Activated CD4-positive, alpha-beta T cell treated with anti-CD3 and anti-CD28 coated beads, Interleukin-2, amount 10 ng/mL, durations not matched to agents 24 days and 14 days (primary cell): ENCODE measurements at places on chromosomes 16 and 17. TPM values are rescaled to one million over a fixed set of nuclear protein-coding genes. Genes with fewer than 3 reads are reported as not detected.
A peak's percentile ranks its signal among the peaks of the same experiment; 100 is the strongest.

DNA sequence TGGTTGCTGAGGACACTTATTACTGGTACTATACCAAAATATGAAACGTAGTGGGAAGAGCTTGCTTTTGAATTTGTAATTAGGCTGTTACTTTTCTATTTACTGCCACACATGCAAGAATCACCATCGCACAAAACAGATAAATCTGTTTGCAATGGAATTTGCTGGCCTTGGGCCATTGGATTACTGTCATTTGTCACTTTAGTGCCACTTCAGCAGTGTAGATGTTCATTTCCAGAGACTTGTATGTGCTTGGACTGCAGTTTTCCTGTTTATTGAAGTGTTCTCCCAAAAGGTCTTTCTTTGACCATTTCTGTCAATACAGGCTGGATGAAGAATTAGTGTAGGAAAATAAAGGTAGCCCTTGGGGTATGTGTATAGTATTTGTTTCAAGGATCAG lies 4.5 kb downstream of the USP10 start:
- DNase-seq = no peak

GRCh38 chr17:77990301-77990700 lies 31.8 kb downstream of the TNRC6C start:
- DNase-seq = no peak

DNA sequence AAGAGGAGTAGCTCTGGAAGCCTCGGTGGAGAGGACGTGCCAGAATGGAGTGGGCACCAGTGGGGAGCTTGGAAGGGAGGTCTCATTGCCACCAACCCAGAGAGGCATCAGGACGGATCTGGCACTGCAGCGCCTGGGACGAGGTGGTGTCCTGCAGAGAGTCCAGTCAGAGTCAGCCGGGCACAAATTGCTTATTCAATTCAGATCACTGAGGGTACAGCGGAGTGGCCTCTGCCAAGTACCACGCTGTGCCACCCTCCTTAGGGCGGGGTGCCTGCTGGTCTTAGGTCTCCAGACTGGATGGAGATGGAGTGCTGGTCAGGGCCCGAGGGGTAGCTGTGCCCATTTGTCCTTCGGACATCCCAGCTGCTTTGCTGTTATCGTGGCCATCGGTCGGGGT lies 18.9 kb upstream of the SPPL2C start:
- no peak for DNase-seq

GRCh38 chr16:58085171-58085570 lies 44.0 kb downstream of the CFAP20 start:
- DNase-seq = no peak

Gene SRR
- total RNA-seq = 13.8 and 15.6 TPM in 2 replicates

Gene IRX5
- total RNA-seq = 0.12 TPM in 1 of 2 replicates, not detected in the other

Gene FBXO39
- total RNA-seq = 0.26 and 0.36 TPM in 2 replicates

DNA sequence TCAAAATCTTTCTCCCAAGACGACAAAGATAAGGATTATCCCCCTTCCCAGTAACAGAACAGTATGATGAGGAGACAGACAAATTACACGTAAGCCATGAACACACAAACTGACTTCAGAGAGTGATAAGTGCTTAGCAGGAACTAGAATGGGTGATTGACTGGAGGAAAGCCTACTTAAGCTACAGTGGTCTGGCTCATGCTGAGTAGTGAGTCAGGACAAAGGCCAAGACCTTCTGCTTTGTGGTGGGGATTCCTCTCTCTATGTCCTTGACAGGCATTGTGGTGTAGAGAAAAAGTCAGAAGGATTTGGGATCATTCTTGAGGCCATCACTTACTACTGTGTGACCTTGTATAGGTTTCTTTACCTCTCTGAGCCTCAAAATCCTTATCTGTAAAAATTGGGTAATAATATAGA lies 381.9 kb upstream of the CCL2 start:
- no peak for DNase-seq

Gene PLEKHH3
- total RNA-seq = 0.77 and 1.1 TPM in 2 replicates

GRCh38 chr17:42284566-42284965 lies 3.7 kb upstream of the STAT5A start:
- no peak for DNase-seq

DNA sequence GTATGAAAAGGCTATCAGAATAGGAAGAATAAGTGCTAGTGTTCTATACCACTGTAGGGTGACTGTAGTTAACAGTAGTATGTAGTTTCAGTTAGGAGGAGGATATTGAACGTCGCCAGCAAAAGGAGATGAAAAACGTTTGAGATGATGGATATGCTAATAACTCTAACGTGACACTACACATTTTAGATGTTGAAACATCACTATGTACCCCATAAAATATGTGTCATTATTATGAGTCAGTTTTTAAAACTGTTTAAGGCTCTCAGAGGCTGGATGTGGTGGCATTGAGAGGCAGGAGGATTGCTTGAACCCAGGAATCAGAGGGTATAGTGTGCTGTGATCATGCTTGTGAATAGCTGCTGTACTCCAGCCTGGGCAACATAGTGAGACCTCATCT lies 31.8 kb downstream of the UBN1 start:
- no peak for DNase-seq

Gene SYT17
- total RNA-seq = 1.3 and 1.9 TPM in 2 replicates

DNA sequence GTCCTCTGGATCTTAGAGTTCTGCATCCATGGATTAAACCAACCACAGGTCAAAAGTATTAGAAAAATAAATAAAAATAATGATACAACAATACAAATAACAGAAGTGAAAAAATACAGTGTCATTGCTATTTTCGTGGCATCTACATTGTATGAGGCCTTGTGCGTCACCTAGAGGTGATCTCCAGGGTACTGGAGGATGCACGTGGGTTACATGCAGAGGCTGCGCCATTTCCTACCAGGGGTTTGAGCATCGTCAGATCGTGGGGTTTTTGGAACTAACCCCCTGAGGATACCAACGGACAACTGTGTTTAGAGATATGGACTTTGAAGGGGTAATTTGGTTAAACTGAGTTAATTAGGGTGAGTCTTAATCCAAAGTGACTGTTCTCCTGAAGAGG lies 224.7 kb downstream of the ENGASE start:
- no peak for DNase-seq

DNA sequence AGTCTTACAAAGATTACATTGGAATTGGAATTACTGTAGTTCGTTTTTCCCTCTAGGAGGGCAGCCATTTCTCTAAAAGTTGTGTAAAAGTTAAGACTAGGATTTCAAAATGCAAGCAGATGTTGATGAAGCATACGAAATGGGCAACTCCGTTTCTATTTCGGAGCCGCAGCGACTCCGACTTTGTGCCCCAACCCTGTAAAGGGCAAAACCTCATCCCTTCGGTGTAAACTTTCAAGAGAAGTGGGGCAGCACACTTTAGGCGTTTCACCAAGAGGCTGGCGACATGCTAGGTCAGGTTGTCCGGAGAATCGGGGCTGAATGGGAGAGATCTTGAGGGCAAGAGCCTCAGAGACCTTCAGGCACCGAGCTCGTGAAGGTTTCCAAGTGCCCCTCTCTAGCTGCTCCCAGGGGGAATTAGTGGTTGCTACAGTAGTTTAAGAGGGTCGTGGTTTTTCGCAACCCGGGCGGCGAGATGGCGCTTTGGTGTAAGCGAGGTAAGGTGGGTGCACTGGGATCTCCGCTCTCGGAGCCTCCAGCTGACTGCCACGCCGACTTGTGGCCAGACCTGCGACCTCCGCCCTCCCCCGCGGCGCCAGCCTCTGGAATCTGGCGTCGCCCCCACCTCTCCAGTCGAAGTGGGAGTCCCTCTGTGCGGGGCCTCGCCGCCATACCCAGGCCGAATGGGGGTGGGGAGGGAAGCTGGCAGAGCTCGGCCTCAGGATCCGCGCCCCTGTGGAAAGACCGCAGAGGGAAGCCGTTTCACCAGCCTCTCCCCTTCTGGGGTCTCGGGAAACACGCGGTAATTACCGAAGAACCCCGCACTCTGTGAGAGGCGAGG lies 1.0 kb upstream of the HEXIM2 start:
- DNase-seq = peak; percentile 88

- DNase-seq = no peak
Measured at GRCh38 chr17:29158096-29158487, 22.1 kb downstream of the MYO18A start.

DNA sequence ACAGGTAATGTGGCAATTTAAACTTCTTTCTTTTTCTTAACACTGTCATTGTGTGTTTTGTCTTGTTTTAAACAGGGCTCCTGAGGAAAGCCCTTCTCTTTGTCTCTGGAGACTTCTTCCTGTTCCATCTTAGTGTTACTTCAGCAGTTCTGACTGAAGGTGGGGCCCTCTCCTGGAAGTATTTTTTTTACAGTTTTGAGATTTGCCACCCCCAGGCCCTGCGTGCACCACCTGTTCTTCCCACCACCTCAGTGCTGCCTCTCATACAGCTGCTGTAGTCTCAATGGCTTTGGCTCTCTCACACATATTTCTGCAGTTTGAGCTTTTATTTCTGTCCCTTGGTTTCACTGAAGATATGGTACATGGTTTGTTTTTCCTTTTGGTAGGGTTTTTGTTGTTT lies 52.5 kb upstream of the ALDH3A1 start:
- no peak for DNase-seq

- peak; percentile 63 for DNase-seq
Measured at GRCh38 chr17:55458978-55459377, 37.3 kb upstream of the MMD start.

DNA sequence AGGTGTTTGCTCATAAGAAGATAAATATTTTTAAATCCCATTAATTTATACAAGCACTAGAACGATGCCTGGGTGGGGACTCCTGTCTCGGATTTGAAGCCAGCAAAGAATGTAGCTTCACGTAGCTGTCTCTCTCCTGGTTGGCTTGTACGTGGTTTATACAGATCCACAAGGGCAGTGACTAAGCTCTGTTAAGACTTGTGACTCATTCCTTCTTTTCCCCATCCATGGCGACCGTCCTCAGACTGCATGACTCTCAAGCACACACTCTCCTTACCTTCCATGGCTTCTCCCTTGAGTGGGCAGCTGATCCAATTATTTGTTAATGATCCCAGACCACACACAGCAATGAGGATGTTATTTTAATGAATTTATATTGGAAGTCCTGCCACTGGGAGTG lies 679.7 kb upstream of the SOX9 start:
- no peak for DNase-seq

DNA sequence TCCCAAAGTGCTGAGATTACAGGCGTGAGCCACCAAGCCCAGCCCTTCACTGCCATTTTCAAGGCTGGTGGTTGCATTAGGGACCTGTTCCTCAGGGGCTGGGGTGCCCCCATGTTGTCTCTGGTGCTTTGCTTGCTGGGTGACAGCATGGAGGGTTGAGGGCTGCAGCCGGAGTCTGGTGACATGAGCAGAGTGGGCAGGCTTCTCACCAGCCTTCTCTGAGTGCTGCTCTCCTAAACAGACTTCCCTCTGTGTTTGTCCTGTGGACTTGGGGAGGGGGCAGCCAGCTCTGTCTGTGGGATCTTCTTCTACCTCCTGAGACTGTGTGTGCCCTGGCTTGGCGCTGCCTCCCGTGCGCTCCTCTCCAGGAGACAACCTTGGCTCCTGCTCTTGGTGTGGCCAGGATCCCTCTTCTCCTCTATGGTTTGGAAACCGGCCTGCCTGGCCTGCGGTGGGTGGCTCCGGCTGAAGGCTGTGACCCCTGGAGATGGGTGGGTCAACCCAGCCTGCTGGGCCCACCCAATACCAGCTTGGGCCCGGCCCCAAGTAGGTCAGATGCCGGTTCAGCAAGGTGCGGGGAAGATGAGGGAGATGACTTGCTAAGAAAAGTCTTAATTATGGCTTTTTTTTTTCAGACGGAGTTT lies 72.1 kb downstream of the PDPK1 start:
- DNase-seq = no peak

GRCh38 chr16:15932939-15933338 lies 16.5 kb upstream of the ABCC1 start:
- no peak for DNase-seq

GRCh38 chr17:49370971-49371834 lies 9.2 kb upstream of the ZNF652 start:
- no peak for DNase-seq

Gene LLGL1
- total RNA-seq = 23.1 and 23.5 TPM in 2 replicates

GRCh38 chr16:19136549-19137196 lies 22.9 kb downstream of the ITPRIPL2 start:
- no peak for DNase-seq

DNA sequence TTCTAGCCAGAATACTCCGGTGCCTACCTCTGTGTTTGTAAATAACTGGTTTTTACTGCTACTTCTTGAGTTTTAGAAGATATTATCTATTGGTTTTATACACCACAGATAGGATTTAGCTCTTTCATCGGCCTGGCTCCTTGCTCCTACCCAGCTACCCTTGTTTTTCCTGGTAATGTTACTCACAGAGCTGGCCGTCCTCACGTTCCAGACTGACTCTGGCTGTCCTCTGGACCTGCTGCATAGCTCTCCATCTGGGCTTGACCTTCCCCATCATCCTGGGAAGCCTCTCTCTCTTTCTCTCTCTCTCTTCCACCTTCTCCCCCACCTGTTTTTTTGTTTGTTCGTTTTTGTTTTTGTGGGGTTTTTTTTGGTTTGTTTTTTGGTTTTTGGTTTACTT lies 51.5 kb downstream of the MPRIP start:
- no peak for DNase-seq

DNA sequence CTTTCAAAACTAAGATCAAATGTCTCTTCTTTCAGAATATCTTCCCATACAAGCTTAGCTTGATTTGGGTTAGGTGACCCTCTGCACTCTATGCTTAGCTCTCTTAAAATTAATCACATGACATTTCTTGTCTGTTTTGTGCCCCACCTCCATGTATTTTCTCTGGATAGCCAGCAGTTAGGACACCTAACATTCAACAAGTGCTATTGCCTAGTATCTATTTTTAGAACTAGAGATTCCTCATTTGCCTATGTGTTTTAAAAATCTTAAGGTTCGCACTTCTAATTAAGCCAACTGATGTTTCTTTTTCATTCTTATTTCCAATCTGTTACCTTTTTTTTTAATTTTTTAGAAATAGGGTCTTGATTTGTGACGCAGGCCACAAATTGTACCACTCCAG lies 129.7 kb upstream of the C17orf78 start:
- DNase-seq = no peak
